ENCODE measurements at places on chromosomes 5 and 9. TPM values are rescaled to one million over a fixed set of nuclear protein-coding genes. Genes with fewer than 3 reads are reported as not detected.

AK6 gene
- 96.0 TPM for polyA plus RNA-seq

DNAI1 gene
- 0.70 TPM for polyA plus RNA-seq

SLC27A6 gene
- 0.17 TPM for polyA plus RNA-seq

PCDHGB1 gene
- polyA plus RNA-seq = 0.22 TPM

C5orf34 gene
- polyA plus RNA-seq = 0.85 TPM

LCN6 gene
- 10.7 TPM for polyA plus RNA-seq

MLANA gene
- not detected for polyA plus RNA-seq

PCDHB16 gene
- 0.23 TPM for polyA plus RNA-seq

FBP1 gene
- 0.24 TPM for polyA plus RNA-seq

IFNK gene
- polyA plus RNA-seq = not detected

C9orf152 gene
- polyA plus RNA-seq = not detected

DNA sequence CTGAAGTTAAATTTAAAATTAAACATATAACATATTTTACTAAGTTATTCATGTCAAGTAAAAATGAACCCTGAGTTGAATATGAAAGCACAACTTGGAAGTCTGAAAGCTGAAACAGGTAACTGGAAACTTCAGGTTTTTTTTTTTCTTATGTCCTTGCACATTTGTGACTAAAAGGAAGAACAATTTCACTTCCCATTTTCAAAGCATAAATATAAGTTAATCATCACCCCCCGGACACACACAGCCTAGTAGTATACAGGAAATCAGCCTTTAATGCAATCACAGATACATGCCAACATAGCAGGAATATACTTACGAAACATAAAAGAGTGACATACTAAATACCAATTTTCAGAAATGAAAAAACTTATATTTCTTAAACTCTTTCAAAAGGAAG is 225.9 kb downstream of the RFX3 start:
- no peak for DNase-seq

DNA sequence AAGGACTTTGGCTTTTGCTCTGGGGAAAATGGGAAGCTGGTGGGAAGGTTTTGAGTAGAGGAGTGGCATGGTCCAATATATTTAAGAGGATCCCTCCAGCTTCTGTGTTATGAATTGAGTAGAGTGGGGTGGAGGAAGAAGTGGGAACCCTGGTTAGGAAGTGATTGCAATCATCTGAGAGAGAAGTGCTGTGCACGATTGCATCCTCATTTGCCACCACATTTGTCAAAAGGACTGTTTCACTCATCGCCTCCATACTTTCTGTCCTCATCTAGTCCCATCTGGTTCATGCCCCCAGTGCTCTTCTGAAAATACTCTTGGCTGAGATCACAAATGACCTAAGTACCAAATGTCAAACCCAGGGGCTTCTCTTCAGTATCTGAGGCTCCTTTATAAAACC is 192.1 kb downstream of the RAB3C start:
- DNase-seq = no peak

- no peak for DNase-seq
Observed at GRCh38 chr9:136609838-136610311, 52.8 kb upstream of the EGFL7 start.

DNA sequence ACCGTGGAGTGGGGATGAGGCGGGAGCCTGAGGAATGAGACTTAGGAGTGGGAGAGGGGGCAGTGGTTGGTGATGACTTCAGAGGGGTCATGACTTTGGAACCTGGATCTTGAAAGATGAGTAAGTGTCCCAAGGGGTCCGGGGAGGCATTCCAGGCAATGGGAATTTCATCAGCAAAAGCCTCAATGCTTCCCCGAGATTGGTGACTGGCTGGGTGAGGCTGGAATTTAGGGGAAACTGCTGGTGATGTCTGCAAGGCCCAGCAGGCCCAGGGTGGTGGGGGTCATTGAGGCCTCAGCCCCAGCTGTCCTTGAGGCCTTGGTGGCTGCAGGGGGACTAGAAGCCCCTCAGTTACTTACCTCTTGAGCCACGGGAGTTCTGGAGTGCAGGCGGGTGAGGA is 7.5 kb downstream of the NDST1 start:
- DNase-seq = peak; percentile 64

GRCh38 chr5:3349704-3350565 is 245.7 kb upstream of the IRX1 start:
- DNase-seq = no peak

- no peak for DNase-seq
Observed at GRCh38 chr5:169335806-169336205, 34.9 kb upstream of the SLIT3 start.

DNA sequence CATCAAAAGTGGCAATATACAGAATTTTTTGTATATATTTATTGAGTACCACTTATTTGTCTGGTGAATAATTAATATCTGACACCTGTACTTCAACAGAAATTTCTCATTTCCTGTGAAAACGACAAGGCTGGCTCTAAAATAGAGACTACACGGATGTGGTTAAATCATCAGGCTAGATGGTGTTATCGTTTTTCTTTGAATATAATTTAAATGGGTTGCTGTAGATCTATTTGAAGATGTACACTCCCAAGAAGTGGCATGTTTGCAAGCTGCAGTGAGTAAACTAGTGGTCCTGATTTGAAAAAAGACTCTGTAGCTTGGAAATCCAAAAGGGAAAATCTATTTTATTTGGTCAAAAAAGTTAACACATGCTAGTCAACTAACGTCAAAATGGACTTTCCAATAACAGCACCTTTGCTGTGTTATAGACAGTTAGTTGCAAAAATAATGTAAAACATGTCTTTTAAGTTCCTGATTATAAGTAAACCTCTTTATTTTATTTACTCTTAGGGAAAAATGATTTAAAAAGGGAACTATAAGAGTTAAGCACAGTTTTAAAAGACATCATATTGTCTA is 13.8 kb downstream of the ST8SIA4 start:
- DNase-seq = no peak

DNA sequence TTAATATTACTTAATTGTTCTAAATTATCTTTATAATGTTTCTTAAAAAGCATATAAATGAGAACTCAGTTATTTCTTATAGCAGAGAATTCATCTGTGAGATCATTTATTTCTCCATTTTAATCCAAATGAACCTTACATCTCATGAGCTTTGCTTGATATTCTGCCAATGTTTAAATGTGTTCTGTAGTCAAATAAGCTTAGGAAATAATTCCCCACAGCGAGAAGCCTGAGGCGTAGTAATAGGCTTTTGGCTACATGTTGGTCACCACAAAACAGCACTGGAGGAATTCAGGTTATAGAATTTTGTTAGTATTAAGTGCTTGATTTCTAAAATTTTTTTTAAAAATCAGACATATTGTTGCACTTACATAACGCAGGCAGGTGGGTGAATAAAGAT is 585.3 kb upstream of the RORB start:
- no peak for DNase-seq

GRCh38 chr9:120477534-120478001 is 102.4 kb downstream of the CDK5RAP2 start:
- peak; percentile 81 for DNase-seq

- DNase-seq = no peak
Observed at GRCh38 chr9:105858006-105858690, 163.8 kb downstream of the TMEM38B start.

DNA sequence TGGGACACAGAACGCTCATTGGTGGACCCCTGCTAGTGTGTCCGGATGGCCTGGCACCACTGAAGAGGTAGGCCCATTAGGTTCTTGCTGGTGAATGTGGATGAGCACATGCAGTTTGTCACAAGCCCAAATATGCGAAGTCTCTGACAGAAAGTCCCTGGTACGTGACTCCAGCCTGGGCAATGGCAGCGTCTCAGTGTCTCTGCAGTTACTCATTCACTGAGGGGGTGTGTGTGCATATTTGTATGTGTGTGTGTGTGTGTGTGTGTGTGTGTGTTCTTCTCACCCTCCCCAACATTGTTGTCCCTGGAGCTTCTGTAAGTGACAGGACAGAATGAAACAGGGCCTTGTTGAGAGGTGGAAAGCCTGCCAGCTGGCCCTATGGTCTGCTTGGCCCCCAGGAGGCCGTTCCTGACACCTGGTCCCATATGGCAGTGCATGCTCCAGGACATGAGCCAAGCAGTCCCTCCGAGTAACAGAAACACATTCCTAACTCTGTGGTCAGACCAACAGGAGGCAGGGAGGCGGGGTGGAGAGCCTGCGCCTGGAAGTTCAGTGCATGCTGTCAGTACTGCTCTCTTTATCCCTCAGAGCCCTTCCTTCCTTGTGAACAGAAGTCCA is 169.9 kb downstream of the SLC28A3 start:
- DNase-seq = peak; percentile 76

GRCh38 chr9:130173666-130173983 is 1.4 kb downstream of the NCS1 start:
- DNase-seq = no peak

DNA sequence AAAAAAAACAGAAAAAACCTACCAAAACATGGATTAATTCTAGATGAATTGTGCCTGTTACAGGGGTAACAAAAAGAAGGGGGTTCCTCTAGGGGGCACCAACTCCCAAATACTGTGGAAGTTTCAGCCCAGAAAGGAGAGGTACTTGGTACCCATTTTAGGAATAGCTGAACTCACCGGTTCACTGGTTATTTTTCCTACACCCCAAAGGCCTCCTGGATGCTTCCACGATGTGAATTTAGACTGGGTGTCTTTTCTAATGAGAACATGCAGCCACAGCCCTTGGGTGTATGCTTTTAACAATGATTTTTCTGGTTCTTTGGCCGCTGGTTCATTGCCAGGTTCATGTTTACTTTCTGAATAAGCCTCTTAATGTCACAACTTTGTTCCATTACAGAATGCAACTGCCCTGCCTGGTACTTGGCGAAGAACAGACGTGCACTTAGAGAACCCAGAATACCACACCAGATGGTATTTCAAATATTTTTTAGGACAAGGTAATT is 46.7 kb downstream of the GARNL3 start:
- no peak for DNase-seq

GRCh38 chr9:36603006-36603405 is 30.3 kb downstream of the MELK start:
- DNase-seq = no peak

- DNase-seq = peak; percentile 73
Observed at GRCh38 chr5:91101600-91102379, 281.3 kb downstream of the ARRDC3 start.

GRCh38 chr5:138611678-138612218 is 36.5 kb upstream of the HSPA9 start:
- no peak for DNase-seq

DNA sequence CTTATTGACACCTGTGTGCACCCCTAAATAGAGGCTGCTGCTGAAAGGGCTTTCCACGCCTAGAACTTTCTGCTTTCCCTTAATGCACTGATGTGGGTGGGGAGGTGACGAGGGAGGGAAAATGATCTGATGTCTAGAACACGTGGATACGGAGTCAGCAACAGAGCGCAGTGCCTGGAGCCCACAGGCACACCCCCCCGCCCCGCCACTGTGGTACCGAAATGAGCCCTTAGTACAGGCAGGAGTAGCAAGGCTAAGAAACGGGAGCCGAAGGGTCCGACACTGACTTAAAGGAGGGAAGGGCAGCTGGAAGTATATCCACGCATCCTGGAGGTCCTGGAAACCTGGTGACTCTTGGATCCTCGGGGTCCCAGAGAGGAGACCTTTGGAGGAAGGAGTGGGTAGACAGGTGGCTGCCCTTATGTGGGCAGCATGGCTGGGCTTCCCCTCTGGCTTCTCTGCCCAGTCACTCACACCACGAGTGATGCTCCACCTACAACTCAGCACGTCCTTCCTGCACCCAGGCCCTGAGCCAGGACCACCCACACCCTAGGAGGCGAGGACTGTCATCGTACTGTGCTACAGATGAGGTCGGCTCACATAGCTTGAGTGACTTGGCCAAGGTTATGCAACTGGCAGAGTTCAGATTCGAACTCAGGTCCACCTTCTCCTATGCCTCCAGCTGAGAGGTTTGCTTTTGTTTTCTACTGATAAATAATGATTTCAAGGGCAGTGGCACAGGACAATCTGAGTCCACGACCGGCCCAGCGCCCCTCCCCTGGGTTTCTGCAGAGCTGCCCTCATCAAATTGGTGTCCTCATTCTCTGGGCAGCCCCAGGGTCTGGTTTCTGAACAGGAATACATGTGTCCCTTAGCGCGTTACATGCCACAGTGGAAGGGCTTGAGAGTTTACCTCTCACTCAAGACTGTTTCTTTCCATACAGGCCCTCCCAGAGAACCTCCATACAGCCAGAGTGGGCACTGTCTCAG is 4.7 kb upstream of the VAV2 start:
- no peak for DNase-seq

DNA sequence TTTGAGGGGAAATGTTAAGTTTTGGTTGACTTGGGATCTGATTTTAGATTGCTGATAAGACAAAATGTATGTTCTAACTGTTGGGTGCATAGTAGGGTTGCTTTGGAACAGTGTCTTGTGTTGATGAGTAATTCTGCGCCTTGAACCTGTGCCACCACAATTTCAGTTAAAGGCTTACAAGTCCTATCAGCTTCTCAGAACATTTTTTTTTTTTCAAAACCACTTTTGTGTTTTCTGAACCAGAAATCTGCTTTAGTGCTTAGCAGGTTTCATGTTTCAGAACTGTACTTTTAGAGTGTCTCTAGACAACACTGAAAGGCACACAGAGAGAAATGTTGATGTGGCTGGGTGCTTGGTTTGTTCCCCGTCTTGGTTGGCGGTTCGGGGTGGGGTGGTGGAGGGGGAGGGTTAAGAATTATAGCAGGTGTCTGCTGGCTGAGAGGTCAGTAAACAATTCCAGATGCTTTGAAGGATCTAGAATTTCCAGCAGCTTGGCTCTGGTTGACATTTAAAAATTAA is 84.6 kb downstream of the ANKRD55 start:
- DNase-seq = no peak

DNA sequence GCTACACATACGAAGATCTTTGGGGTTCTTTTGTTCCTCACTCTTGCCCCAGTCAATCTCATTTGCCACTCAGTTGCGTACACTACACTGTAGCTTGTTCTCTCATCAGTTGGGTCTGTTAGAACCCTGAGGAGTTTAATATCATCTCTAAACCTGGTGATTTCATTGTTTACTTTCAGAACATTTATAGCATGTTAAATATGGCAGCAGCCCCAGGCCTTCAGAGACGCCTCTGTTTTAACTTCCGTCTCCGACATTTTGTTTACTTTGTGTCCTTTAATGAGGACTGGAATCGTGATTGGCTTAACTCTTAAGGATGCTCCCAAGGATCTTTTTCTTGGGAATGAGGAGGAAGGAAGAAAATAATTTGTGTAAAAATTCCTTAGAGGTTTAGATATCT is 510.1 kb downstream of the NR2F1-AS1 start:
- no peak for DNase-seq

- DNase-seq = no peak
Observed at GRCh38 chr5:71693828-71694427, 25.1 kb upstream of the CARTPT start.

DNA sequence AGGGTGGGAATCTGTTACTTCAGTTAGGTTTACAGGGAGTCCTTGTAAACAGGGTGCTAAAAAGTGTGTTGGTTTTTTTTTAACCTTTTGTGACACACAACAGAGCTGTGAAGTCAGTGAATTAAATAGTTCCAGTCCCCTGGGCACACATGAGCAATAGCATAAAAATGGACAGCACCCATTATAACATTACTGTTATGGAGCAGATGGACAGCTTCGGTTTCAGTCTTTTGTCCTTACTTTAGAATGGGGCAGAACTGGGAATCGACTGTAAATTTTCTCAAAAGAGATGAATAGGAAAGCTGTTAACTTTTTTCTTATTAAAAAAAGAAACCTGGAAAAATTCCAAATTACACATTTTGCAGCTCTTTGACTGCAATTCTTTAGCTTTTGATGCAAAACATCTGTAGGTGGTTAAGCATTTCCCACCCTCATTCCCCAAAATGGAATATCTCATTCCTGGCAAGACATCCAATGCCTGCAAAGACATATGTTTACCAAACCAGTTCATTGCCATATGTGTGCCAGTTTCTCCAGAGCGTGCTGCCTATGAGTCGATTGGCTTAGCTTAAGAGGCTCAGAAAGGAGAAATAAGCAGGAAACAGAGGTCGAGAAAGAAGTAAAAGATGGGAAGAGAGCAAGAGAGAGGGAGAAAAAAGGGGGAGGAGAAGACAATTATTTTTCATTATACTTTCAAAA is 212.3 kb upstream of the TMEM161B start:
- DNase-seq = no peak

Data from psoas muscle (tissue), 8 donors.